ENCODE measurements at places on chromosomes 6 and 20.

DNA sequence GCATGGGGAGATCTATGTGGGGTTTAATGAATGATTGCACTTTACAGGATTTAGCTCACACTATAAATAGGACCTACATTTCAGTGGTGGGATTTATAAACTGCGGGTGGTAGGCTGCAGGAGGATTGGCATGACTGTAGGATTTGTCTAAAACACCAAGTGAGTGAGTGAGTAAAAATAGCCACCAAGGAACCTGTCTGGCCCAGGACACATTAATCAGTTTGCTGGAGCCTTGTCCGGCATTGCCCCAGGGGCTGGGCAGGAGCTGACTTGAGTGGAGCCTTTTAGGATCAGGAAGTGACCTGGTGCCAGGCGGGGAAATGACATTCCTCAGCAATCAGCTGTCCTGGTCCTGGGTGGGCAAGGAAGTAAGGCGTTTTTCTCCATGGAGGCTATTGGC is 278.7 kb upstream of the PRND start:
- DNase-seq = no peak

DNA sequence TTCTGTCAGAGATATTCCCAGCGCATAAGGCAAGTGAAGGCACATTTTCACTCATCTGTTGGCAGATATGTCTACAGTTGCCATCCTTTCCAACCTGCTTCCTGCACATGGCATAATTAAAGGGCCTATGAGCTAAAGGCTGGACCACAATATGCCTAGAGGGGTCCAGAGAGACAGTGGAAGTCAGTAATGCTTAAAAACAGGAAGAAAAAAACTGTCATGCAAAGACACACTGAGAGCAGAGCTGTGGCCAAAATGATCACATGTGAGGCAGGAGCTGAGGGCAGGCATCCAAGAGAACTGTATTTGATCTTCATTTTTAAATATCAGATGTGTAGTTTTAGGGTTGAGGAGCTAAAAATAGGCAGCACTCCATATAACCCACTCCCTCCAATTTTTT is 125.0 kb upstream of the BACH2 start:
- DNase-seq = no peak

- DNase-seq = no peak
These were observed 144.0 kb upstream of the AGPAT4 start for GRCh38 chr6:161417717-161418462.

- DNase-seq = no peak
These were observed 1648.8 kb downstream of the GRIK2 start for GRCh38 chr6:103042336-103042735.

DNA sequence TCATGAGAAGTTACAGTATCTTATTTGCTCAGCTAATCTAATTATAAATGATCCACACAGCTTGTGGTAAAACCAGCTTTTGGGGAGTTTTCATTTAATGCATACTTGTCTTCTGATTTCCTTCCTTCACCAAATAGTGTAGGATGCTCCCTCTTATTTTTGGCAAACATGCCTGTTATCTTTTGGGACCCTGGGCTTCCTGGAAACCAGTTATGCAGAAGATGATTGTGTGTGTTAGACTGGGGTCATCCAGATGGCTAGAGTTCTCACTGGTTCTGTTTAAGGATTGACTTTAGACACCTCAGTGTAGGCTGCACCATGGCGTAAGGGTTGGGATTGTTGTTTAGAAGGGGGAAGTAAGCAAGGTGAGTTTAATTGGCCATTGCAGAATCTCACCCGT is 61.3 kb downstream of the PTPN1 start:
- no peak for DNase-seq

GRCh38 chr20:17473659-17474058 is 57.5 kb downstream of the BFSP1 start:
- no peak for DNase-seq

- no peak for DNase-seq
These were observed 28.1 kb upstream of the AKAP7 start for GRCh38 chr6:131107151-131107550.

DNA sequence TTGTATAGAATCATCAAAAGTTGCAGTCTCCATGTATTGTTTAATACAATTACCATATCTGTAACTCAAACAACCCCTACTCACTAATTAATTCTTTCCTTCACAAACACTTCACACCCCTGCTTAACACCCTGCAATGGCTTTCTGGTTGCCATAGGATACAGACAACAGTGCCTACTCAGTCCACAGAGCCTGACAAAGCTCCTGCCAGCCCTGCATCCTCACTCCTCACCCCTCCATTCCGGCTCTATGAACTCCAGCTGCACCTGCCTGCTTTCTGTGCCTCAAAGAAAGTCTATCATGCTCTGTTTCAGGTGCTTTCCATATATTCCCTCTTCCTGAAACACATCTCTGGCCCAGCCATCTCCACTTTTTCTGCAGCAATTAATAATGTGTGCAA is 253.4 kb downstream of the HACE1 start:
- DNase-seq = no peak

All from CD4-positive, alpha-beta T cell treated with Interleukin-17A for 4 hours (primary cell).